ENCODE measurements at places on chromosomes 13 and 19.

DNA sequence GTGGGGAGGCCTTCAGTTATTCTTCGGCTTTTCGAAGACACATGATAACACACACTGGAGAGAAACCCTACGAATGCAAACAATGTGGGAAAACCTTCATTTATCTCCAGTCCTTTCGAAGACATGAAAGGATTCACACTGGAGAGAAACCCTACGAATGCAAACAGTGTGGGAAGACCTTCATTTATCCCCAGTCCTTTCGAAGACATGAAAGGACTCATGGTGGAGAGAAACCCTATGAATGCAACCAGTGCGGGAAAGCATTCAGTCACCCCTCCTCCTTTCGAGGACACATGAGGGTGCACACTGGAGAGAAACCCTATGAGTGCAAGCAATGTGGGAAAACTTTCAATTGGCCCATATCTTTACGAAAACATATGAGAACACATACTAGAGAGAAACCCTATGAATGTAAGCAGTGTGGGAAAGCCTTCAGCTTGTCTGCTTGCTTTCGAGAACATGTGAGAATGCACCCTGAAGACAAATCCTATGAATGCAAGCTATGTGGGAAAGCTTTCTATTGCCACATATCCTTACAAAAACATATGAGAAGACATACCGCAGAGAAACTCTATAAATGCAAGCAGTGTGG, 11.8 kb downstream of the ZNF555 start:
- no peak for DNase-seq

GRCh38 chr19:49498475-49498874, 2.2 kb downstream of the RPS11 start:
- no peak for DNase-seq

GRCh38 chr19:45355402-45355801, 14.9 kb downstream of the KLC3 start:
- DNase-seq = no peak

GRCh38 chr13:34417896-34418295, 524.2 kb upstream of the NBEA start:
- no peak for DNase-seq

DNA sequence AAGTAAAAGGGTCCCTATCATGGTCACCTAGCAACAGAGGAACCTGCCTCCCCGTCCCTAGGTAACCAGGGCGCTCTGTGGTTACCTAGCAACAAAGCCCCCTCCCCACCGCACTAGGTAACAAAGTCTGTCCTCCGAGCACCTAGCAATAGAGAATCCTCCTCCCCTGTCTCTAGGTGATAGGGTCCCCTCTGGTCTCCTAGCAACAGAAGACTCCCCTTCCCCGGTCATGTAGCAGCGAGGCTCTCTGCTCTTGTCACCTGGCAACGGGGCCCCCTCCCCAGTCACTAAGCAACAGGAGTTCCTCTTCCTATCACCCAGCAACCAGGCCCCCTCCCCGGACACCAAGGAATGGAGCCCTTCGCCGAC, 307 bp downstream of the JOSD2 start:
- DNase-seq = no peak

DNA sequence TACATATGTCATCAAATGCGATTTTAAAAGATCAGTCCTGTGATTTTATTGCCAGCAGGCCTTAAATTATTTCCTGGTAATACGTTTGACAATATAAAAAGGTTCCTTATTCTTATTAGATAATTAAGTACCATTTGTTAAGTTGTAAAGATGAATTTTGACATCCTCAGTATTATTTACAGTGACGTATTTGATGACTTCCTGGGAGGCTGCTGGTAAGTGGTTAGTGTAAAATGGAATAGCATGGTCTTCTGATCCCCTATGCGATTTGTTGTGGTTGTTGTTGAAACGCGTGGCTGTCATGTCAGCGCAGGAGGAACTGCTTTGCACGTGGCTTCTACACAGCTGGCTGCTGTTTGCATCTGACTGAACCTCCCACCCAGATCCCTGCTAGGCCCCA, 99.7 kb downstream of the DCLK1 start:
- DNase-seq = no peak

GRCh38 chr13:84571264-84571663, 689.0 kb upstream of the SLITRK1 start:
- no peak for DNase-seq

GRCh38 chr13:70580825-70581224, 472.6 kb upstream of the KLHL1 start:
- DNase-seq = no peak

DNA sequence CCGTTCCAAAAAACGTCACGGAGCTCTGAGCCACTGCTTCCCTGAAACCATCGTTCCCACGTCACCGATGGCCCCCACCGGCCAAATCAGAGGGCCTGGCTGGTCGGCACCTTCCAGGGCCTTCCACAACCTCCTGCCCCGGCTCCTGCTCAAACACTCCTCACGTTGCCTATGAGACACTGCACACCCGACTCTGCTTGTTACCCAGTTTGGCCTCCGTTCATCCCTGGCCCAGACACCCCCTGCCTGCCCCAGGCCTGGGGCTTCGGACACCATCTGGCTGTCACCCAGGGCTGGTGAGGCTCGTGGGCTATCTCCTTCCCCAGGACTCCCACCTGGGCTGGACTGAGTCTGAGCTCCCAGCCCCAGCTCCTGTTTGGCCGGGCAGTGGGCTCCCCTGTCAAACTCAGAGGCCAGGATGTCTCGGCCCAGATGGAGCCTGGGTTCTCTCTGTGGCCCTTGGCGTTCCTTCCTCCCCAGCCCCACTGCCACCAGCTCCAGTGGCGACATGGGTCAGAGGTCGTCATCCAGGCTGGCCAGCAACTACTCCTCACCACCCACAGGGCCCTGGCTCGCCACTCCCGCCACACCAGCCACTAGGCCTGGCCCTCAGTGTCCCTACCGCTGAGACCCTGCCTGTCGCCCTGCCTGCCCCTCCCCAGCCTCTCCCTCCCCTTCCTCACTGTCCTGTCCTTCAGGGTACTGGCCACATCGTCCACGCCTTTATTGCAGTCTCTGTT, 17.7 kb downstream of the CERS1 start:
- DNase-seq = no peak

GRCh38 chr13:52851137-52851962, 2.9 kb upstream of the PCDH8 start:
- no peak for DNase-seq

DNA sequence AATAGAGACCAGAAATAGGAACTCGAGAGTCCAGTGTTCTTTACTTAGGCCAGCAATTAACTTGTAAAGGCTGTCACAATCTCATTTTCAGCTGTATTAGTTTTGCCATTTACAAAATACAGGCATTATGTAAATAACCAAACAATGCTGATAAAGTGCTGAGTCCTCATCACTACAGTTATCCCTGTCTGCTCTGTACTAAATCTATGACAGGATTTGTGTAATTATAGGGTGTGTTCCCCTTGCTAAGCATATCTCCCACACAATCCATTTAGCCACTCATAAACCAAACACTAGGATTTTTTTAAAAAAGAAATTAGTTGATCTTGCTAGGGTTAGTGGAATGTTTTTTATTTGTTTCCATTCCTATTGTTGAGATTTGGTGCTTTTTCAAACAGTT, 23.2 kb downstream of the PDX1 start:
- no peak for DNase-seq
